ENCODE measurements at places on chromosomes 13 and 19. TPM values are rescaled to one million over a fixed set of nuclear protein-coding genes. Genes with fewer than 3 reads are reported as not detected.

CYP4F22 gene
- total RNA-seq, result not detected

TOMM40 gene
- total RNA-seq, result 148 TPM

TLE2 gene
- 26.1 TPM for total RNA-seq

TMEM190 gene
- total RNA-seq, result not detected

ZNF175 gene
- total RNA-seq, result 2.7 TPM

CEBPG gene
- 44.9 TPM for total RNA-seq

P2RY11 gene
- total RNA-seq, result 4.3 TPM

S1PR2 gene
- 0.56 TPM for total RNA-seq

TTC9B gene
- not detected for total RNA-seq

ADAMTS10 gene
- 2.2 TPM for total RNA-seq

DNA sequence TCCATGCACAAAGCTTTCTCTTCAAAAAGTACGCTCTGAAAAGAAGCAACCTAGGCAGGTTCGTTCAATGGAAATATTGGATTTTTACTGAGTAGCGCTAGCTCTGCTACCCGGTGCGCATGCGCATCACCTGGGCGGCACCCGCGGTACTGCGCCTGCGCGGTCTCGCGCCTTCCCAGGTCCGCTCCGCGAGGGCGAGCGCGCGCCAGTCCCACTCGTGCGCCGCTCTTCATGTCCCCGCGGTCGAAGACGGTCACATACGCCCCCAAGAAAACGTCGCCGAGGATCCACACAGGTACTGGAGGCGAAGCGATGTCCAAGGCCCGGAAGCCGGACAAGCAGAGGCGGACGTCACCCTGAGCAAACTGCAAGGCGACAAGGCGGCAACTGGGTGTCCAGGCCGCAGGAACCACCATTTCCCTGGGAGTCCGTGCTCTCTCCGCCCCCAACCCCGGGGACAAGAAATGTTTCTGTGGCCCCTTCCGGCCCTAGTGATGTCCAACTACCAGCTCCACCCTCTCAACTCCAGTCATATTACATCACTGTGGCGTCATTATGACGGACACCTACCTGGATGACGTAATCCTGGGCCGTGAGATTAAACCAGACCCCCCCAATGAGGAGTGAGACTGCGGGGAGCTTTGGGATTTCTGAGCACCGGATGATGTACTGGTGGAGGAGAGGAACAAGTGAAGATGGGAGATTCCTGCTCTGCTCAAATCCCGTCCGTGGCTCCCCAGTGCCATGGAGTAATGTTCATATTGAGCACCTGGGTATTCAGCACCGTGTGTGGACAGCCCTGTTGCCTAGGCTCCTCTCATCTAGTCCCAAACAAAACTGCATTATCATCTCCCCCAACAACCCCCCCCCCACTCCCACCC is 4.8 kb upstream of the KCNC3 start:
- H3K27ac ChIP-seq, result peak overlapping the region; percentile 77
- peaks cover 33% of the 10 kb centered on the region for H3K4me1 ChIP-seq
- peak; percentile 36 for DNase-seq

GRCh38 chr13:113786262-113786841 is 27.3 kb downstream of the TMEM255B start:
- DNase-seq, result no peak
- H3K36me3 ChIP-seq, result no peaks in the 10 kb centered on the region
- H3K4me3 ChIP-seq, result no peak overlapping the region
- H3K4me1 ChIP-seq, result no peaks in the 10 kb centered on the region
- H3K27ac ChIP-seq, result no peak overlapping the region
- H3K27me3 ChIP-seq, result no peaks in the 10 kb centered on the region

DNA sequence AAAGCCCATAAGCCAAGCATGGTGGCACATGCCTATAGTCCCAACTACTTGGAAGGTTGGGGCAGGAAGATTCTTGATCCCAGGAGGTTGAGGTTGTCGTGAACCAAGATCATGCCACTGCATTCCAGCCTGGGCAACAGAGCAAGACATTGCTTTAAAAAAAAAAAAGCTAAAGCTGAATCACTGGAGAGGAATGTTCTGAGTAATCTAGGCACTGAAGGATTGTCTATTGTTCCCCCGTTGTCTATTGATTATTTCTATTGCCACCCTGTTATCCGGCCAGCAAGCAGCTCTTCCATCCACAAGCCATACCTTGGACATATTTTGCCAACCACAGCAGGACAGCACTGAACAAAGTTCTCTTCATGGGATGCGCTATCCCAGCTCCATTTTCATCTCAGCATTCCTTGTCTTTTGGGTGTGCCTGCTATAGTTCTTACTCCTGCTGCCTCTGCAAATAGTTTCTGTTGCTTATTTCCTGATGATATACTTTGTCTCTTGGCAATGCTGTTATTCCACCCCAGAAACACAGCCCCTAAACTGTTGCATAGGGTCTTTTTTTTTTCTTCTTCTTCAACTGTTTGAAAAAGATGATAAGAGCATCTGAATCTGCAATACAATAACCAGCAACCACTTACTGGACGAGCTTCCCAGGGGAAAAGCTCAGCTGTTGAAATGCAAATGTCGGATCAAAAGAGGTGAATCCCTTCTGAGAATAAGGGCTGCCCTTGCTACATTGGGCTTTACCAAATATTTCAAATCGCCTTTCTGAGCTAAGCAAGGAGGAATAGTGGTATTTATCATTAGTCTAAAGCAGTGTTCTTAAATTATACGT is 22.2 kb upstream of the SIAH3 start:
- no peaks in the 10 kb centered on the region for H3K27me3 ChIP-seq
- H3K4me3 ChIP-seq, result no peak overlapping the region
- no peak for DNase-seq
- H3K4me1 ChIP-seq, result peaks cover 8% of the 10 kb centered on the region
- H3K36me3 ChIP-seq, result no peaks in the 10 kb centered on the region

- no peak overlapping the region for H3K4me3 ChIP-seq
- DNase-seq, result no peak
- peaks cover 7% of the 10 kb centered on the region for H3K4me1 ChIP-seq
- no peak overlapping the region for H3K27ac ChIP-seq
These were observed 4.2 kb downstream of the PDE4C start for GRCh38 chr19:18221815-18222725.

GRCh38 chr13:24854311-24854710 is 90.3 kb downstream of the RNF17 start:
- H3K27ac ChIP-seq, result no peak overlapping the region
- no peaks in the 10 kb centered on the region for H3K36me3 ChIP-seq
- no peak overlapping the region for H3K4me3 ChIP-seq
- no peaks in the 10 kb centered on the region for H3K4me1 ChIP-seq

DNA sequence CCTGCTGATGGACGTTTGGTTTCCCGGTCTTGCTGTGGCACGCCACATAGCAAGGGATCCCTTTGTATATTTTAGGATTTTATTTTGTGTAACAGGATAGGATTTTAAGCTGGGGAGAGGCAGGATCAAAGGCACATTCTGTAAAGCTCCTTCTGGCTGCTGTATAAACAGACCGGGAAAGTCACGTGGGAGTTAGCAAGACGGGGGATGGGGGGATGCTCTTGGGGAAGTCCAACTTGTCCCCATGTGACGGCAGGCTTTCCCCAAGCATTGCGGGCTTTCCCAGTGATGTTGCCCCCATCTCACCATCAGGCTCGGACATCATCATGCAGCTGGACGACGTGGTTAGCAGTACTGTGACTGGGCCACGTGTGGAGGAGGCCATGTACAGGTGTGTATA is 5.8 kb downstream of the QTRT1 start:
- H3K36me3 ChIP-seq, result peaks cover 25% of the 10 kb centered on the region
- no peak overlapping the region for H3K27ac ChIP-seq

DNA sequence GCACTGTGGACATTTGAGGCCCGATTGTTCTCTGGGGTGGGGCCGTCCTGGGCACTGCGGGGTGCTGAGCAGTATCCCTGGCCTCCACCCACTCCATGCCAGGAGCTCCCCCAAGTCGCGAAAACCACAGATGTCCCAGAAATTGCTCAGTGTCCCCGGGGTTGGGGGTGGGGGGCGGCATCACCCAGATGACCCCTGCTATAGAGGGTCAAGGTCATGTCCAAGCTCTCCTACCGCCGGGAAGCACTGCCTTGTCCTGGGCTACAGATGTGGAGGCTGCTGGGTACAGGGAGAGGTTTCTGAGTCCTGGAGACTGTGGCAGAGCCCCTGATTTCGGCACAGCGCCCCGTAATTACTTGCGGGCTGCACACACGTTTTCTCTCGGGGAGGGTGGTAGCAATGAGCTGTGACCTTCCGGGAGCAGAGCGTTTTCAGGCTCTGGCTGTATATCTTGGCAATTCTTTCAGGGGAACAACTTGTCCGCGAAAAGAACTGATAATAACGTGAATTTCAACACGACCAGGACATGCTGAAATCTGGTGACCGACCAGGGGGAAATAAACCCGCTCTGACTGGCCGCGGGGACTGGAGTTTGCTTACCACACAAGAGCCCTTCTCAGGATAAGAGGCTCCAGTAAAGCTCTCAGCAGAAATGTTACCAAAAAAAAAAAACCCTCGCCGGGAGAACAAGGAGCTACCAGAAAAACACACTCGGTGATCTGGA is 68.1 kb downstream of the GNG7 start:
- peaks cover 4% of the 10 kb centered on the region for H3K27me3 ChIP-seq
- H3K36me3 ChIP-seq, result no peaks in the 10 kb centered on the region
- no peak overlapping the region for H3K27ac ChIP-seq
- no peak for DNase-seq
- H3K4me3 ChIP-seq, result no peak overlapping the region

GRCh38 chr19:29836409-29836825 is 24.6 kb downstream of the CCNE1 start:
- no peaks in the 10 kb centered on the region for H3K36me3 ChIP-seq
- no peak for DNase-seq
- no peaks in the 10 kb centered on the region for H3K4me1 ChIP-seq
- H3K27me3 ChIP-seq, result peaks cover 10% of the 10 kb centered on the region

DNA sequence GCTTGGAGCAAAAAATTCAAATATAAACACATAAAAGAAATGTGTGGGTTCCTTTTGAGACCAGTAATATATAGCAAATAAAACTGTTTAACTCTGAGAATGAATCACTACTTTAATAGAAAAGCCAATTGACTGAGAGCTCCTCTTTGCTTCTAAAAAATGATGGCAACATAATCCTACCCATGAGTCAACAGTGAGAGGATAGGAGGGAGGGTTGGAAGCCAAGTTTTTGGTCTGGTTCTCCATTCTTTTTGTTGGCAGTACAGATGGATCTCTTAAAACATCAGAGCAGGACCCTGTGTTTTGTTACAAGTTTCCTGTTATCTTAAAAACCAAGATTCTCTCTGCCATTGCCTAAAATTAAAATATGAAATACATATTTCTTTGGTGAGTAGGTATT is 50.0 kb upstream of the POSTN start:
- no peaks in the 10 kb centered on the region for H3K36me3 ChIP-seq
- no peaks in the 10 kb centered on the region for H3K4me1 ChIP-seq
- H3K4me3 ChIP-seq, result no peak overlapping the region
- no peak for DNase-seq
- no peaks in the 10 kb centered on the region for H3K27me3 ChIP-seq

DNA sequence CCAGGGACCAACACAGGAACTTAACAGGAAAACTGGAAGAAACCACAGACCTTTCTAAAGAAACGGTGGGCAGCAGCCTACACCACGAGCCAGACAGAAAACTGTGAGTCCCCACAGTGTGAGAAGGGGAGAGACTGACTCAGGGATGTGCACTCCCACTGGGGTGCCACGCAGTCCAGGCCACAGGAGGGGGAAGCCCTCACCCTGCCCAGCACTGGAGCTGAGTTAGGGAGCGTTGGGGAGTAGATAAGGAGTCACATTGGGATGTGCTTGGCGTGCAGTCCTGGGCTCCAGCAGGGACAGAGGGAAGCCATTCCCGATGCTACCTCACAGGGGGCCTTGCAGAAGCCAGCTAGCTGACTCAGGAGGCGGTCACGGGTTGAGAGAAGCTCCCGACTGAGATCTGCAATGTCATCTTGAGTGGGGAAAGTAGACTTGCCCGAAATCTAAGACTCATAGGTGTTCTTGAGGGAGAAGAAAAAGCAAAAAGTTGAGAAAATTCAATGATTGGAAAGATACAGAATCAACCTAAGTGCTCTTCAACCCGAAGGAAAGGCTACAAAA is 17.3 kb downstream of the SIGLEC8 start:
- no peaks in the 10 kb centered on the region for H3K36me3 ChIP-seq
- H3K4me1 ChIP-seq, result no peaks in the 10 kb centered on the region
- no peak for DNase-seq
- H3K27me3 ChIP-seq, result peaks cover 6% of the 10 kb centered on the region

DNA sequence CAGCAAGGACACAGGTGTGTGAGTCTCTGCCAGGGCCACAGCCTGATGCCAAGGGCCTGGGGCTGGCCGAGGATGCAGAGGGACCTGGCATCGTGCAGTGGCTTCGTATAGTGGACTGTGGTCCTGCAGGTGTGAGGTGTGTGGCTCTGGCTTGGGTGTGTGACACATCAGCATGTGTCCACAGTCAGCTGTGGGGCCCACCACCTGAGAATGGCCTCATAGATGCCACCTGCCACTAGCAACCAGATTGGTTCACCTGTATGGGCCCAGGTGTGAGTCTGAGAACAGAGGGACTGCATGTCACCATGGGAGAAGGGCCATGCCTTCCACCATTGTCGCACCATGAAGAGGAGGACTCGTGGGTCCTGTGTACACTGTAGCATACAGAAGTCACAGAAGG is 2.4 kb downstream of the PPP1R14A start:
- H3K27ac ChIP-seq, result peak overlapping the region; percentile 89
- no peak for DNase-seq
- H3K4me1 ChIP-seq, result peaks cover 3% of the 10 kb centered on the region

DNA sequence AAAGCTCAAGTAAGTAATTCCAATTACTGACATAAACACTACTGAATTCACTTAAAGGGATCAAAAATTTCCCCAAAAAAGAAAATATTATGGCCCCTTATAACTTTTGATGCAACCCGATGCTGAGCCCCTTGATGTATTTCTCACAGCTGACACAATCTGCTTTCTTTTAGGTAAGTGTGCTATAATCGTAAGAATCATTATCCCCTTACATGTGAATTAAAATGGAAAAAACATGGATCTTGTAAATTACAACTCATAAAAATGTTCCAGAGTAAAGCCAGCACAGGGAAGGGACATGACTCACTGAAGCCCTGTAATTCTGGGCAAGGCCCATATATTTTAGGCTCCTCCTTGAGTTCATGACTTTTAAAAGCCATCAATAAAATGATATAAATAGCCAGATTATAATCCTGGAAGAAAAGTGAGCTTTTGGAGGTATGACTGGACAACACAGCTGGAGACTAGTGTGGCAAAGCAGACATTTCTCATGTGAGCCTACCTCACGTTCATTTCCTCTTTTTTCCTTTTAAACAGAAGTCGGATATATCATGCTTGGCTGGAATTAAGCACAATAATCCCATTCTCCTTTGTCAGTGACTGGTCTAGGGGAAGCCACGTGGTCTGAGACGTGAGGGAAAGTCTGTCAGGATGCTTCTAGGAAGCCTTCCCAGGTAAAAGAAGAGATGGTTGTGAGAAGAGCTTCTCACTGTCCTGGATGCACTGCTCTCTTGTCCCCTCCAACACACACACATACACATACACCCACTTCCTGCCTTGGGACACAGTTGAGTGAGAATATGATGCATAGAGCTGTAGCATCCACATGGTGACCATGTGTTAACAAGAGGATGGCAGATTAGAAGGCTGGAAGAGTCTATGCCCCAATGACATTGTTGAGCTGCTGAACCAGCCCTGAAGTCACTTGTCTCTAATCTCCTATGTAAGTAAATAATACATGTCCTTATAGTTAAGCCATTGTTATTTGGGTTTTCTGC is 165.4 kb downstream of the RGCC start:
- no peaks in the 10 kb centered on the region for H3K27me3 ChIP-seq
- peaks cover 23% of the 10 kb centered on the region for H3K4me1 ChIP-seq
- no peaks in the 10 kb centered on the region for H3K36me3 ChIP-seq
- no peak overlapping the region for H3K4me3 ChIP-seq

- no peaks in the 10 kb centered on the region for H3K4me1 ChIP-seq
- no peak overlapping the region for H3K4me3 ChIP-seq
- H3K27ac ChIP-seq, result no peak overlapping the region
- no peak for DNase-seq
These were observed 58.8 kb downstream of the TNFRSF19 start for GRCh38 chr13:23628765-23629565.
